ENCODE measurements at places on chromosomes 11 and 22.

GRCh38 chr22:41085842-41086241, 6.5 kb upstream of the EP300 start:
- DNase-seq: no peak

GRCh38 chr11:85377901-85378300, 249.2 kb downstream of the DLG2 start:
- DNase-seq: no peak

- DNase-seq: no peak
Observed at GRCh38 chr11:96188243-96189006, 154.6 kb downstream of the MAML2 start.

DNA sequence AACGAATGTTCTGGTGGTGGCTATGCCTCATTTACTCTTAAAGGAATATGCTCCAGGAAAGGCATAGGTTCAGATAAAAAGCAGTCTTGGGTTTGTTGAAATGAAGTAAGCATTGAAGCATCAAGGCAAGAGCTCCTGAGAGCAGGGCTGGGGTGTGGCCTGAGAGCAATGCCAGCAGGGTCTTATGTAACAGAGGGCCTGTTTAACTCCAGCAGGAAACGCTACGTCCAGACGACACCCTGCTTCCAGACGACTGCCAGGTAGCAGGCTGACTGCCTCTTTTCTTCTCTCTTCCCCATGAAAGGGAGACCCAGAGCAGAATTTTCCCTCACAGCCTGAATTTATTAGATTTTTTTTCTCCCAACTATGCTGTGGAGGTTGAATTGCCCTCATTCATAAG, 127.2 kb upstream of the SLC5A12 start:
- DNase-seq: no peak

- peak; percentile 33 for DNase-seq
Observed at GRCh38 chr11:67436459-67437081, 912 bp downstream of the PTPRCAP start.

DNA sequence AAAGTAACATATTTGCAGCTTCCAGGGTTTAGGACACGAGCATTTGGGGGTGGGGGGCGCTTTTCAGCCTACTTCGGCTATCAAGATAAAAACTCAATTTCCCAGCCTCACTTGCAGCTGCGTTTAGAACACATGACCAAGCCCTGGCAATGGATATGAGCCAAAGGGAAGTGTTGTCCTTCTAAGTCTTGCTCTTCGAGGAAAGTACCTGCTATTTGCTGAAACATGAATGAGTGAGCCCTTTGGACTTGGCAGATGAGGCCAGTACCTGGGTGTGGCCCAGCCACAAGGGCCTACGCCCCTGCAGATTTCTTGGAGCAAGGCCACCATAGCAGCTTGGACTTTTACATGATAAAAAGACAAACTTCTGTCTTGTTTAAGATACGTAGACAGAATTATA, 60.2 kb upstream of the SORL1 start:
- DNase-seq: no peak

DNA sequence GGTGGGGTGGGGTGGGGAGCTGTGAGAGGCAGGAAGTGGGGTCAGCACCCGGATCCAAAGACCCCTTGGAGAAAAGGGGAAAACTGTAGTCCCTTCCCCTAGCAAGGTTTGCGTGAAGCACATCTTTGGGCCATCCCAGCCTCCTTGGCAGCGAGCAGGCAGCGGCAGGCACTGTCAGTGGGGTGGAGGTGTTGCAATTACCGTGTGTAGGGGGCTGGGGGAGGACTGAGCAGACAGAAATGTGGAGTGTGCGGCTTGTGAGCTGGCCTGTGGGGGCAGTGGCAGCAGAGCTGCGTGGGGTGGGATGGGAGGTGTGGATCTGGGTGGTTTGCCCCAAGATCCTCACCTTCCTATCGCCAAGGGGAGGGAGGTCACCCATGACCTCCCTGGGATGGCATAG, 16.4 kb downstream of the DAGLA start:
- no peak for DNase-seq

GRCh38 chr11:111309215-111309915, 11.0 kb downstream of the POU2AF3 start:
- no peak for DNase-seq

DNA sequence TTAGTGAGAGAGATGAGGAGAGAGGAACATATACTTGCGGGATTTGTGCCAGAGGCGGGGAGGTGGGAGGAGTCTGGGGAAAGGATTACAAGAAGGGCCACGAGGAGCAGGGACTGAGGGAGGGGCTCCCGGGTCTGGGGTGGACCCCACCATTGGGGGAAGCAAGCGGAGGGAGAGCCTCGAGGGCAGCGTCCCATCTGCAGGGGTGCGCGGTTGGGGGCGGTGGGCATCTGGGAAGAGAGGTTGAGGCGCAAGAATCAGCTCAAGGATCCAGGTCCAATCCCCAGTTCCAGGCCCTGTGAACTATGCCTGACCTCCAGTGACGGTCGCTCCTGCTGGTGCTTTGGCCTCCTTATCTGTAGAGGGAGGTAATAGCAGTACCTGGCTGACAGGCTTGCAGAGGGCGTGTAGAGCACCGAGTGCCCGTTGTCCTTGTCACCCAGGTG, 38.0 kb downstream of the ADAMTS15 start:
- no peak for DNase-seq

- DNase-seq: no peak
Observed at GRCh38 chr11:118689503-118689851, 10.0 kb upstream of the TREH start.

- DNase-seq: no peak
Observed at GRCh38 chr11:12176410-12176809, 66.0 kb downstream of the MICAL2 start.

DNA sequence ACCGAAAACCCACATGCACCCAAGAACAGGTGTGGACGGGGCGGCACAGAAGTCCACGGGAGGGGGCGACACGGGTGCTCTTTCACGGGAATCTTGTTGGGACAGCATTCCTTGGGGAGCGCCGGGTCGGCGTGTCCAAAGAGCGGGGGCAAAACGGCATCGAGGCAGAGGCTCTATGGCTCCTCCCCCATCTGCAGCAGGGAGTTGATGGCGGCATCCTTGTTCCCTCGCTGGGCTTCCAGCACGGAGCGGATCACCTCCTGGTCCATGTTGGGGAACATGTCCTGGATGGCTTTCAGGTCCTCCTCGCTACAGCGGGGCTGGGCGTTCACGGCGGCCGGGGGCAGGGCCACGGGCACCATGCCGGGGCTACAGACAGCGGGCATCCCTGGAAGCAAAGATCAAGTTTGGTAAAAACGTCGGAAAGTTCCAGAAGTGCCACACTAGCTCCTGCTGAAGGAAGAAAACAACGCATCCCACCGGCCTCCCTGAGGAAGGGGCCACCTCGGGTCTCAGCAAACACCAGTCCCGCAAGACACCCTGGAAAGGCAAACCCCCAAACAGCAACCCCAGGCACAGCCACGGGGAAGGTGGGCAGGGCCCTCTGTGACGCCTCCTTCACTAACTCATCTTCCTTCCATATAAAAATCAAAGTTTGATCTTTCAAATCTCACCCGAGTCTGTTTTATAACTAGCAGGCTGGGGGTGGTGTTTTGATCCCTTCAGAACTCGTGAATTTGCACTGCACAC, 32.4 kb downstream of the TOLLIP start:
- no peak for DNase-seq

GRCh38 chr22:20183823-20184222, 33.0 kb upstream of the CCDC188 start:
- DNase-seq: no peak

DNA sequence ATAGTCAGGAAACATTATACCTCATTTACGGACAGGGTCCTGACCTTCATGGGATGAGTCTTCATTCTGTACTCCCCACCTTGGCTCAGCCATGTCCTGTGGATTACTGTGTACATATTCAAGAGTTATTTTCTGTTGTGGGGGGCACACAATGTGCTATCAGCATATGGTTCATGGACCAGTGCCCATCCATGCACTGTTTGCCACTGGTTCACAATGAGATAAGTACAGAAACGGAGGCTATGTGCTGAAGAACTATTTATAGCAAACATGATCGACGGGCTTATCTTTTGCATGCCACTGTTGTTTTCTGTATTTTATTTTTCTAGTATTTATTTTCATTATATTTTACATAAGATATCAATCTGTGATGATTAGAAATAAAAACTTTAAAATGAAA, 56.4 kb upstream of the CCDC89 start:
- DNase-seq: no peak

- DNase-seq: peak; percentile 46
Observed at GRCh38 chr11:58923300-58923788, 15.9 kb upstream of the GLYATL1 start.

- no peak for DNase-seq
Observed at GRCh38 chr11:60950933-60951605, 907 bp downstream of the SLC15A3 start.

GRCh38 chr11:79255965-79256364, 184.9 kb downstream of the TENM4 start:
- no peak for DNase-seq

DNA sequence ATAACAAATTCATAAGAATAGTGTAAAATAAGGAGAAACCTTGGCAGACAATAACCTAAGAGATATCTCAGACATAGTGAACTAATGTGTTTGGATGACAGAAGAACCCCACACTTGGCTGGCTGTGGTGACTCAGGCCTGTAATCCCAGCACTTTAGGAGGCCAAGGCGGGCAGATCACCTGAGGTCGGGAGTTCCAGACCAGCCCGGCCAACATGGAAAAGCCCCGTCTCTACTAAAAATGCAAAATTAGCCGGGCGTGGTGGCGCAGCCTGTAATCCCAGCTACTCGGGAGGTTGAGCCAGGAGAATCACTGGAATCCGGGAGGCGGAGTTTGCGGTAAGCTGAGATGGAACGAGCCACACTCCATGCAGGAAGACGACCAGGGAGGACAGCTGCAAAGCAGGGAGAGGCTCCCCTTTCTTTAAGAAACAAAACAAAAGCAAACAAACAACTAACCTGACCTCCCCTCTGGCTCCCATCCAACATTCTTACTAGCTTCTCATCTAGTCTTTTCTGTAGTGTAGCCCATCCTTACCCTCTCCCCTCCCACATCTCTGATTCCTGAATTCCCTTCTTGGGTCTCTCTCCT, 84.2 kb downstream of the ZNF280B start:
- no peak for DNase-seq

DNA sequence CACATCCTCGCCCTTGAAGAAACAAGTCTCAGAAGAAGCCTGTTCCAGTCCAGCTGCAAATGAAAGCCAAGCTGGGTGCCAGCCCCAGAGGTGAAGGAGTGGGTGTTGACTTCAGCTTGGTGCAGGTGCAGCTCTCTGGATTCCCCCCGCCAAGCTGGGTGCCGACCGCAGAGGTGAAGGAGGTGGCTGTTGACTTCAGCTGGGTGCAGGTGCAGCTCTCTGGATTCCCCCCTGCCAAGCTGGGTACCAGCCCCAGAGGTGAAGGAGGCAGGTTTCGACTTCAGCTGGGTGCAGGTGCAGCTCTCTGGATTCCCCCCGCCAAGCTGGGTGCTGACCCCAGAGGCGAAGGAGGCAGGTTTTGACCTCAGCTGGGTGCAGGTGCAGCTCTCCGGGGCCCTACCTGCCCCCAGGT, 1234.0 kb downstream of the TBC1D22A start:
- DNase-seq: no peak

DNA sequence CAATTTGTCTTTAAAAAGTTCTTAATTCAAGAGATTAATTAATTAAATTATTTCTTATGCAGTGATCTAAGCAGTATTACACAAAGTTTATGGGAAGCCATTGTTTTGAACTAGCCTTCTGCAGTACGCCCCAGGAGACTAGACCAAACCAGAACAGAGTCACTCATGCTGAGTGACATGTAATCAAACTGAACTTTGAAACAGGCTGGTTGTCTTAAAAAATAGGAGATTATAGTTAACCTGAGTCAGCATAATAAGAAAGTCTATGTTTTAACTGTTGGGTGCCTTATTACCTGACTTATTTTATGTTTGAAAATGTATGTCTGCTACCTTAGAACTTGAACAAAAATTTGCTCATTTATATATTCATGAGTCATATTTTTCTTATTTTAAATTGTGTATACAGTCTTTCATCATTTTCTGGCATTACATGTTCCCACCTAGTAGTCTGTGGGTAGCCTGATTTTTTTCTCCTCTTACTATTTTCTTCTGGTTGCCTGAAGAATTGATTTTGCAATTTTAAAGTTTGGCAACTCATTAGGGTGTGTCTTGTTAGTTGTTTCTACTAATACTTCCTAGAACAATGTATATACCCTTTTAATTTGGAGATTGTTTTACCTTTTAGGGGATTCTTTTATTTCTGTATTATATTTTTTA, 161.4 kb downstream of the AASDHPPT start:
- no peak for DNase-seq

GRCh38 chr11:61602775-61603569, 22.1 kb upstream of the SYT7 start:
- peak; percentile 88 for DNase-seq

- DNase-seq: no peak
Observed at GRCh38 chr11:79336797-79337517, 103.9 kb downstream of the TENM4 start.

DNA sequence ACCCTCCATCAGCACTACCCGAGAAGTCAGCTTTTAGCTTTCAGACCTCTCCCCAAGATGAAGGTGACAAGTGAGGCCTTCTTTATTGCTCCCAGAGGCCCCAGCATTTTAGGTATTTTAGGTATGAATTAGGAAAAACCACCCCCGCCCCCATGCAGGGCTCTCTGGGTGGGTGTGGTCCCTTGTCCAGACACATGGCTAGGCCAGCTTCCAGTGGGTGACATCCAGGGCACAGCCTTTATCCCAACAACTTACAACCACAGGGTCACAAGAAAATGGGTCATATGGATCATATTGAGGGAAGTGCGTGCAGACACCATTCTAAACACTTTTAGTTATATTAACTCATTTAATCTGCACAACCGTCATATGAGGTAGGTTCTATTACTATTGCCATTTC, 42.1 kb downstream of the RIBC2 start:
- no peak for DNase-seq

GRCh38 chr11:92286709-92287108, 62.1 kb downstream of the FAT3 start:
- DNase-seq: no peak
